ENCODE measurements at places on chromosomes 5 and 9. TPM values are rescaled to one million over a fixed set of nuclear protein-coding genes. Genes with fewer than 3 reads are reported as not detected.

DNA sequence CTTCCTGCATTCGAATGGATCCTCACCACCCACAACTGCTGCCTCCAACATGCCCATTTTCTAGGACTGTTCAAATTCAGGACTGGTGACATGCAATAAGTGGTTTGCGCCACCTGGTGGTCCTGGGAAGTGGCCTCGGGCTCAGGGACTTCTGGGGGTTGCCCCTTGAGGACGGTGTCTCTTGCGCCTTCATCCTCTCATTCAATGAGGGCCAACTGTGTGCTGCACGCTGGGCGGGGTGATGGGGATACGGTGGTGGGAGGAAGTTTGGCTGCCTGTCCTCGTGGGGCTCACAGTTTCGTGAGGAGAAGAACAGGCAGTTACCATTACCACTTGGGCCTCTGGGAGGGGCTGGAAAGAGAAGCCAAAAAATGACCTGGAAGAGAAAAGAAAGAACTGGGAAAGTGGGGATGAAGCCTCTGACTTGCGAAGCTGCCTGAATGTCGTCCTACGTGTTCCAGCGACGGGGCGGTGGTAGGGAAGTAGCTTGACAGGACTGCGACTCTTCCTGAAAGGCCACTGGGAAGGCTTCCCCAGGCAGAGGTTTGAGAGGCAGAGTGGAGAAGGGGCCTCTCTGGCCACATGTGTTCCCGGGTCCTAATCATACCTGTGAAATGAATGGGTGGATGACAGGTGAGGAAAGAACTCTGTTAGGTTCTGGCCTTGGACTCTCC, 49.0 kb downstream of the PSD2 start:
- H3K27me3 ChIP-seq: peaks cover 60% of the 10 kb centered on the region
- no peak overlapping the region for H3K27ac ChIP-seq
- DNase-seq: peak; percentile 78

- H3K27ac ChIP-seq: no peak overlapping the region
- H3K4me1 ChIP-seq: peaks cover 6% of the 10 kb centered on the region
- H3K36me3 ChIP-seq: no peaks in the 10 kb centered on the region
- no peak overlapping the region for H3K4me3 ChIP-seq
These were observed 37.7 kb downstream of the NR2F1 start for GRCh38 chr5:93620487-93621326.

DNA sequence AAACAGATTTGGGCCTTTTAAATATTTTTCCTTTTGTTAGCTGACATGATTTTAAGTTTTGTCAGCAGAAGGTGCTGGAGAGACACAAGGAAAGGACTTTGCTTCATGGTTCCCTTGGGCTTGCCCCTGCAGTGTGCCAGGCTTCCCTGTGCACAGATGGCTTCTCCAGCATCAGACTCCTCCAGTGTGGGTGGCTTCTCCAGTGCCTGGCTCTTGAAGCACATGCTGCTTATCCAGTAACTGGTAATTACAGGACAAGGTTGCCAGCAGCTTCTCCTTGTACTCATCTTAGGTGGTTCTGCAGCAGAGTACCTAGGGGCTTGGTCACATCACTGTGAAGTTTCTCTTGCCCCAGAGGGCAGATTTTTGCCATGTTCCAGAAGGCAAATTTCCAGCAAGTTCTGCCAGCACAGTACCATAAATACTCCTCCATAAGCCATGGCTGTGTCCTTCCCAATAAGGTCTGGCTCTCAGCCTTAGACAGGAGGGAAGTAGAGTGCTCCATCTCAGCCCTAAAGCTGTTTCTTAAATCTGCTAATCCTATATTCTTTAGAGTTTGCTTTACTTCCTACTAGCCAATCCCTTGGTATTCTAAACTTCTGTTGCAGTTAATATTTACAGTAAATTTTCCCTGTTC, 62.4 kb downstream of the PJA2 start:
- no peak overlapping the region for H3K4me3 ChIP-seq
- no peak overlapping the region for H3K27ac ChIP-seq

DNA sequence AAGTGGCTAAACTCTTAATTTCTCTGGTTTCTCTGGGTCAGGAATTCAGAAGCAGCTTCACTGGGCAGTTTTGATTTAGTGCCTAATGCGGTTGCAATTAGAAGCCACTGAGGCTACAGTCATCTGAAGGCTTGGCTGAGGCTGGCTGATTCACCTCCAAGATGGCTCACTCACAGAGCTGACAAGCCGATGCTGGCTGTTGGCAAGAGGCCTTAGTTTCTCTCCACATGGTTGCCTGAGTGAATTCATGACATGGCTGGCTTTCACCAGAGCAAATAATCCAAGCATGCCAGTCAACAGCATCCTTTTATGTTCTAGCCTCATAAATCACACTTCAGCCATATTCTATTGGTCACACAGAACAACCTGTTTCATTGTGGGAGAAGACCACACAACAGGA, 2.8 kb upstream of the CDK7 start:
- H3K4me3 ChIP-seq: no peak overlapping the region
- peaks cover 32% of the 10 kb centered on the region for H3K36me3 ChIP-seq
- H3K27ac ChIP-seq: no peak overlapping the region
- no peaks in the 10 kb centered on the region for H3K27me3 ChIP-seq

DNA sequence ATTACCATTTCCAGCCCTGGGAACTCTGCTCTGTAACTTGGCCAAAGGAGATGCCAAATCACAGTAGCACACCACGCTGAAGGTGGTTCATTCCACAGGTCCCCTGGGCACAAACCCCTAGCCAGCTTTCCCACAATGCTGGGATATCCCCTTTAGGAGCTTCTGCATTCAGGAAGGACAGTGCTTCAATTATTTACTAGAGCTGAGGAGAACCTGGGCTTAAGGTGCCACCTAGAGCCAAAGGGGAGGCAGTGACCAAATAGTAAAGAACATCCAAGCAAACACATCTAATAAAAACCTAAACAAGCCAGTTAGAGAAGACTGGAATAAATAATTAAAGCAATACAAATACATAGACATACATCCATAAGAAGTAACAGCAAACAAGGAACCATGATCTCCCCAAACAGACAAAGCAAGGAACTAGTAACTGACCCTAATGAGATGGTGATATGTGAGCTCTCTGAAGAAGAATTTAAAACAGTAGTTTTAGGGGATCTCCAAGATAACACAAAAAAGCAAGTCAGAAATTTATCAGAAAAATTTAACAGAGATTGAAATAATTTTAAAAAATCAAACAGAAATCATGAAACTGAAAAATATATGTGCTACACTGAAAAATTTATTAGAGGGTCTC, 14.6 kb downstream of the KIF4B start:
- no peak overlapping the region for H3K4me3 ChIP-seq
- no peaks in the 10 kb centered on the region for H3K4me1 ChIP-seq
- no peak overlapping the region for H3K27ac ChIP-seq
- no peaks in the 10 kb centered on the region for H3K27me3 ChIP-seq
- DNase-seq: peak; percentile 14

DNA sequence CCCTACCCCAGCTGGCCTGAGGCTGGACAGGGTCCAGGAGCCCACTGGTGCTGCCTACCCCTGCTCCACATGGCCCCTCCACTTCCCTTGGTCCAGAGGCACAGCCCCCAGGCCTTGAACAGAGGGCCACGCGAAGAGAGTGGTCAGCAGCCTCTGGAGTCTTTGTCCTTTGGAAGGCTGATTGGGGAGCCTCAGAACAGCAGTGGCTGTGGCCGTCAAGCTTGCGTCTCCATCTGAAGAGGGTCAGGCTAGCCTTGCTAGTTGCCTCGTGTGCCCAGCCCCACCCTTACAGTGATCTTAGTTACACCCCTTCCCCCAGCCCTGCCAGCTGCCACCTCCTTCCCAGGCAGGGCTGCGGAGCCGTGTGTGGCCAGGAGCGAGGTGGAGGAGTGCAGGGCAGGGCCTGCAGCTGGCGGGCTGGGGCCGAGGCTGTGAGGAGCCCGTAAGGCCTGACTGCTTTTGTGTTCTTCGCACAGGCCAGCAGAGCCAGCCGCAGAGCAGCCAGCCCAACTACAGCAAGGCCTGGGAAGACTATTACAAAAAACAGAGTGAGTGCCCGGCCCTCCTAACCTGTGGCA, 30.1 kb upstream of the PRDM12 start:
- H3K27ac ChIP-seq: no peak overlapping the region
- no peak overlapping the region for H3K4me3 ChIP-seq
- no peak for DNase-seq
- peaks cover 81% of the 10 kb centered on the region for H3K36me3 ChIP-seq
- no peaks in the 10 kb centered on the region for H3K27me3 ChIP-seq
- H3K4me1 ChIP-seq: peaks cover 6% of the 10 kb centered on the region

- H3K4me1 ChIP-seq: no peaks in the 10 kb centered on the region
- DNase-seq: no peak
- H3K27me3 ChIP-seq: no peaks in the 10 kb centered on the region
- H3K4me3 ChIP-seq: no peak overlapping the region
These were observed 110.8 kb upstream of the GRIN3A start for GRCh38 chr9:101849102-101849707.

GRCh38 chr9:77456829-77457437, 191.2 kb downstream of the GNA14 start:
- H3K4me1 ChIP-seq: no peaks in the 10 kb centered on the region
- DNase-seq: peak; percentile 72
- H3K27me3 ChIP-seq: peaks cover 17% of the 10 kb centered on the region
- no peak overlapping the region for H3K4me3 ChIP-seq
- no peaks in the 10 kb centered on the region for H3K36me3 ChIP-seq
- H3K27ac ChIP-seq: no peak overlapping the region

The CDC20B gene
- total RNA-seq: not detected

The RETREG1 gene
- 0.20 TPM for total RNA-seq

The SELENOP gene
- 6.0 TPM for total RNA-seq

The IRX2 gene
- total RNA-seq: 0.07 TPM

Measured in K562 (cell line).